ENCODE measurements at places on chromosomes 11 and 22. TPM values are rescaled to one million over a fixed set of nuclear protein-coding genes. Genes with fewer than 3 reads are reported as not detected.
A peak's percentile ranks its signal among the peaks of the same experiment; 100 is the strongest.

Gene C11orf97
- total RNA-seq, result not detected

Gene OR8D4
- not detected for total RNA-seq

Gene PRG3
- total RNA-seq, result not detected

Gene P2RY6
- not detected for total RNA-seq

Gene CHRM1
- total RNA-seq, result not detected

Gene SLC1A2
- total RNA-seq, result 0.41 TPM

- no peak for DNase-seq
These were observed 98.1 kb downstream of the SIK3 start for GRCh38 chr11:117000014-117000737.

- no peak for DNase-seq
These were observed 408.3 kb upstream of the DDI1 start for GRCh38 chr11:103628121-103628520.

DNA sequence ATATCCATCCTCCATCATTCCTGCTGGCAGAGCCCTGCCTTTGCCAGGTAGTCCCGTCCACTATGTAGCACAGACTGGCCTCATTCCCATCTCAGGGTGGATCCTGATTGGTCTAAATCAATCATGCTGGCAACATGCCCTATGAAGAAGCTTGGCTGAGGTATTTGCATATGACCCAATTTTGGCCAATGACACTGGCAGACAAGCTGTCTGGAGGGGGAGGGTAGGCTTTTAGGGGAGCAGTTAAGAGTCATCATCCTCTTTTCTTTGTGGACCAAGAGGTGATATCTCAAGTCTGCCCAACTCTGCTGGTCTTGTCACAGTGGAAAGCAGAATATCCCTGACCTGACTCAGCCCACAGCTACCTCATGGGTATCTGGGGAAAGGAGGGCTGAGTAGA, 5.1 kb downstream of the CCDC89 start:
- DNase-seq, result no peak

GRCh38 chr11:64842851-64843685, 1.4 kb downstream of the CDC42BPG start:
- DNase-seq, result peak; percentile 80

GRCh38 chr22:38448945-38449745, 5.9 kb downstream of the KCNJ4 start:
- DNase-seq, result no peak

DNA sequence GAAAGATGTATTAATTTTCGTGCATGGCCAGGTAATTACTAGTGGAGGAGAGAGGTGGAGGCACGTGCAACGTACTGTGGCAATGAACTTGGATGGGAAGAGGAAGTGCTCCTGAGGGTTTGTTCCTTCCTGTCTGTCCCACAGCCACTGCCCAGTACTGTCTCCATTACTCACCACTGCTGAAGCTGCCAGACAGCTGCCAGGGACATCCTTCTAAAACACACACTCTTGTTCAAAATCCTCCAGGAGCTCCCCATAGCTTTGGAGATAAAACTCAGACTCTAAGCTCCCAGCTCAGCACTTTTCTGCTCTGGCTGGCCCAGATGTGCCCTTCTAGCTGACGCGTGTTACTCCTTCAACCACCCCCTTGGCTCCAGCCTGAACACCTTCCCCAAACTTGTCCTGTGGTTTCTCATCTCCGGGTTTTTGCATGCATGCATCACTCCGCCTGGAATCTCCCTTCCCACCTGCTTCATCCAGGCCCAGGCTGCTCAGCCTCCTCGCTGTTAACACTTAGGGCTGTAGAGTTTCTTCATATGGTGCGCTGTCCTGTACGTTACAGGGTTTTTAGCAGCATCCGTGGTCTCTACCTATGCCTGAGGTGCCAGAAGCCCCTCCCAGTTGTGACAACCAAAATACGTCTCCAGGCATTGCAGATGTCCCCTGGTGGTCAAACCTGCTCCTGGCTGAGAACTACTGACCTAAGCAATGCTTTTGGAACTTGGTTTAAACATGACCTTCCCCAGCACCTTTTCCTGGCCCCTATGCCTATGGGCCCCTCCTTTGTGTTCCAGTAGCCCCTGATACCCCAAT, 69.5 kb downstream of the C11orf91 start:
- peak; percentile 76 for DNase-seq

GRCh38 chr22:43880541-43880991, 11.2 kb downstream of the PNPLA5 start:
- DNase-seq, result no peak

- DNase-seq, result no peak
These were observed 14.6 kb upstream of the NDUFC2 start for GRCh38 chr11:78094250-78094649.

- DNase-seq, result peak; percentile 55
These were observed 79.9 kb upstream of the GRIK4 start for GRCh38 chr11:120431633-120432032.

- DNase-seq, result peak; percentile 35
These were observed 770 bp upstream of the TSG101 start for GRCh38 chr11:18527512-18527911.

DNA sequence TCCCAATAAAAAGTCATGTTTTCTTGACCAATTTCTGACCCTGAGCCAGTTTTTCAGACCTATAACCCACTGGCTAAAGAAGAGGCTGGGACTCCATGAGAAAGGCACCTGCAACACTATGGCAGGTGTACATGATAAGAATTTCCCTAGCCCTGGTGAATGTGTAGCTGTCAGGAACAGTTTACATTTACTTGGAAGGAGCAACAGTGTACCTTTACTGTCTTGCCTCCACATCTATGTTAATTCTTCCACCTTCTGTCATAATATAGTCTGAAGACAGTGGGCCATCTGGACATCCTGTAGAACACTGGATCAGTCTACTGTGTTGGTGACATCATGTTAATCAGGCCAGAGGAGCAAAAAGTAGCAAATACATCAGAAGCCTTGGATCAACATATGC, 72.1 kb upstream of the CD82 start:
- no peak for DNase-seq

- DNase-seq, result no peak
These were observed 11.0 kb upstream of the UCP3 start for GRCh38 chr11:74019860-74020259.

GRCh38 chr11:10990160-10990559, 132.3 kb upstream of the ZBED5 start:
- no peak for DNase-seq
